Psoas muscle (tissue), 8 donors: ENCODE measurements at places on chromosomes 11 and 22. TPM values are rescaled to one million over a fixed set of nuclear protein-coding genes. Genes with fewer than 3 reads are reported as not detected.

DNA sequence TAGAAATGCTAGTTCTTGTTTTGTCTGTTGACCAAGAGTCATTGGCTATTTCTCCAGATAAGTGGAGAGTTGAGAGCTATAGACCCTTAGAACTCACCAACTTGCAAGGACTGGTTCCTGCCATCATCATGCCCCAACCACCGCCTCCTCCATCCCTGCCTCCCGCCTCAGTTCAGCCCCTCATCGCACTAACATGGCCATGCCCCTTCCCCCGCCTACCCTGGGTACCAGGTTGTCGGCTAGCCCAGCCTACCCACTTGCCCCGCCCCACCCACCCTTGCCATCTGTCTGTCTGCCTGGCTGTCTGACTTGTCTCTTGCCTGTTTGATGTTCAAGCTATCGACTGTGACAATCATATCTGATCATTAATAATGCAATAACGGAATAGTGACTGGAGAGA lies 154.1 kb downstream of the TRIM29 start:
- H3K36me3 ChIP-seq = no peaks in the 10 kb centered on the region
- DNase-seq = no peak
- H3K4me3 ChIP-seq = no peak overlapping the region
- no peak overlapping the region for H3K27ac ChIP-seq
- H3K27me3 ChIP-seq = peaks cover 6% of the 10 kb centered on the region

DNA sequence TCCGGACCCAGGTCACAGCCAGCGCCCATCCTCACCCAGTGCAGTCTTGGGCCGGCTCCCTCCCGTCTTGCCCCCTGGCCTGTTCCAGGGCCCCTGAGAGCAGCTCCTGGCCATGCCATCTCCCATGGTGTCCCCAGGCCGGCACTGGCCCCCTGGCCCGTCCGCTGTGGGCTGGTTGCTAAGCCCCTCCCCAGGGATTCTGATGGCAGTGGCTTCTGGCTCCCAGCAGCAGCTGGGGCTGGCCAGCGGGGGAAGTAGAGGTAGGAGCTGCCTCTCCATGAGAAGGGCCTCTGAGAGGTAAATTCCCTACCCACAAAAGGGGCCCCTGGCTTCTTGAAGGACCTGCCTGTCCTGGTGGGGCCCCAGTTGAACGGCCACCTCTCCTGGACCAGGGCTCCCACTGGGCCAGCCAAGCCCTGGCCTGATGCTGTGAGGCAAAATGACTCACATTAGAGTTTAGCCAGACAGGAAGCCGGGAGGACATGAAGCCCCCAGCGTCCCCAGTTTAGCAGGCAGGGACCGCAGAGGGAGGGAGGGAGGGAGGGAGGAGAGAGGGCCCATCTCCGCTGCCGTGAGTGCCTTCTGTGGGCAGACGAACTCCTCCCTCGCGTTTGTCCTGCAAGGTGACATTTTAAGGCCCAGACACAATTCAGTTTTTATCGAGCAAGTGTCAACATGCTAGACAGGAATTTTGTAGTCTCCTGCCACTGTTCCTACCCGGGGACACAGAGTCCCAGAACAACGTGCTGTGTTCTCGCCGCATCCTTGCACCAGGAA lies 32.9 kb upstream of the GAL start:
- H3K4me1 ChIP-seq = no peaks in the 10 kb centered on the region
- H3K27me3 ChIP-seq = peaks cover 42% of the 10 kb centered on the region
- H3K36me3 ChIP-seq = no peaks in the 10 kb centered on the region
- no peak overlapping the region for H3K27ac ChIP-seq
- DNase-seq = peak; percentile 45

GRCh38 chr11:93166862-93167261 lies 30.9 kb downstream of the SLC36A4 start:
- H3K36me3 ChIP-seq = no peaks in the 10 kb centered on the region
- DNase-seq = no peak
- no peak overlapping the region for H3K27ac ChIP-seq

- no peak overlapping the region for H3K27ac ChIP-seq
- H3K4me1 ChIP-seq = no peaks in the 10 kb centered on the region
- no peak overlapping the region for H3K4me3 ChIP-seq
- H3K27me3 ChIP-seq = peaks cover 7% of the 10 kb centered on the region
- DNase-seq = peak; percentile 53
- H3K36me3 ChIP-seq = no peaks in the 10 kb centered on the region
Measured at GRCh38 chr22:39651053-39651996, 80.8 kb downstream of the CACNA1I start.

The BAIAP2L2 gene
- not detected for total RNA-seq

The TIGD3 gene
- total RNA-seq = not detected

The DDX17 gene
- total RNA-seq = 127 TPM

- no peaks in the 10 kb centered on the region for H3K36me3 ChIP-seq
- DNase-seq = no peak
- no peaks in the 10 kb centered on the region for H3K27me3 ChIP-seq
- no peak overlapping the region for H3K27ac ChIP-seq
- H3K4me1 ChIP-seq = no peaks in the 10 kb centered on the region
Measured at GRCh38 chr11:124339396-124340141, 19.6 kb upstream of the OR8D2 start.

The BTBD18 gene
- total RNA-seq = not detected

- H3K4me1 ChIP-seq = no peaks in the 10 kb centered on the region
- H3K36me3 ChIP-seq = no peaks in the 10 kb centered on the region
- no peak overlapping the region for H3K4me3 ChIP-seq
- H3K27ac ChIP-seq = no peak overlapping the region
Measured at GRCh38 chr11:112748713-112749543, 212.3 kb upstream of the NCAM1 start.

The PTGDR2 gene
- 13.9 TPM for total RNA-seq

DNA sequence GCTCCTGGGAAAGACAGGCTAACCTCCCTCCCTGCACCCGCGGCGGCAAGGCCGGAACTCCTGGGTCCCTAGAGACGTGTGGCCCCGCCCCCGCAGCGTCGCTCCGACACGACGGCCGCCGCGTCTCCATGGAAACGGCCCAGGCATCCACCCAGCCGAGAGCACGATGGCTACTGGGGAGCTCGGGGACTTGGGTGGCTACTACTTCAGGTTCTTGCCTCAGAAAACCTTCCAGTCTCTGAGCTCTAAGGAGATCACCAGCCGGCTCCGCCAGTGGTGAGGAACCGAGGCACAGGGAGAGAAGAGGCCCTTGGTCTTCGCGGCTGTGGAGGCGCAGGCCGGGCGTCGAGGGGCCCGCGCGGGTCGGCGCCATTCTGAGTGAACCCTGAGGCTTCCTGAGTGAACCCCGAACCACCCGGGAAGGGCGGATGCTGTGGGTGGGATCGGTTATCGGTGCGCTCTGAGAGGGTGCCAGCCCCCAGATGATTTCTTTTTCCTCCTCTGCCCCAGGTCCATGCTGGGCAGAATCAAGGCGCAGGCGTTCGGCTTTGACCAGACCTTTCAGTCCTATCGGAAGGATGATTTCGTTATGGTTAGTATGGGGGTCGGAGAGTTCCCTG lies at the start of gene CFAP300:
CFAP300 (plus strand) TSS at position 133 of the 620 bp plus-strand sequence; CDS start at position 167, 34 bp downstream.
- H3K27ac ChIP-seq = peak within 1 kb of the TSS; percentile 2
- peak; percentile 96 for DNase-seq
- peak within 1 kb of the TSS; percentile 74 for H3K4me3 ChIP-seq
- no peaks in the 10 kb centered on the region for H3K4me1 ChIP-seq
- no peaks in the 10 kb centered on the region for H3K36me3 ChIP-seq
- H3K27me3 ChIP-seq = peaks cover 19% of the 10 kb centered on the region
